ENCODE measurements at places on chromosomes 7 and 10. TPM values are rescaled to one million over a fixed set of nuclear protein-coding genes. Genes with fewer than 3 reads are reported as not detected.

PTPN20 gene
- total RNA-seq: 19.1 TPM

DNA sequence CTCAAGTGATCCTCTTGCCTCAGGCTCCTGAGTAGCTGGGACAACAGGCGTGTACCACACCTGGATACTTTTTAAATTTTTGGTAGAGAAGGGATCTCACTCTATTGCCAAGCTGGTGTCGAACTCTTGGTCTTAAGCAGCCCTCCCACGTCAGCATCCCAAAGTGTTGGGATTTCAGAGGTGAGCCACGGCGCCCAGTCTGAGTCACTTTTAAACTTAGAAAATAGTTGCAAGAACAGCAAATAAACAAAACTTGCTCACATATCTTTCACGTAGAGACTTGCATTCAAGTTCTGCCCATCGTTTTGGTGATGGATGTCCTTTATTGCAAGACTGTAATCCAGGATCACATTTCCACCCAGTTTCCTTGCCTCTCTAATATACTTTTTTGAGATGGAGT lies 16.6 kb downstream of the GTF2I start:
- DNase-seq: peak; percentile 10

DNA sequence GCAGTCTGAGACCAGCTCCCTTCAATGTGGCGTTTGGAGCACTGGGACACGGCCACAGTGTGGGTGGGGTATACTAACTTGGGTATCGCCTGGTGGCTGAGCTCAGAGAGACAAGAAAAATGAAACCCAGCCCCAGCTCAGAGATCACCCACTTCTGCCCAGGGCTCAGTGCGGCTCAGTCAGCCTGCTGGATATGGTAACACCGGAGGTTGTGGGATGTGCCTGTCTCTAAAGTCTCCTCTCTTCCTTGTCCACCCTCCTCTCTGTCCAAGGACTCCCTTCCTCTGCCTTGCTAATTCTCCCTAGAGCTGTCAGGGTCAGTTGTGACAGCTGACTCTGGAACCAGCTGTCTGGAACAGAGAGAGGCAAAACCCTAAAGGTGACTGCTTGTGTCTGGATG lies 149.1 kb downstream of the PTPN20 start:
- no peak for DNase-seq

DNA sequence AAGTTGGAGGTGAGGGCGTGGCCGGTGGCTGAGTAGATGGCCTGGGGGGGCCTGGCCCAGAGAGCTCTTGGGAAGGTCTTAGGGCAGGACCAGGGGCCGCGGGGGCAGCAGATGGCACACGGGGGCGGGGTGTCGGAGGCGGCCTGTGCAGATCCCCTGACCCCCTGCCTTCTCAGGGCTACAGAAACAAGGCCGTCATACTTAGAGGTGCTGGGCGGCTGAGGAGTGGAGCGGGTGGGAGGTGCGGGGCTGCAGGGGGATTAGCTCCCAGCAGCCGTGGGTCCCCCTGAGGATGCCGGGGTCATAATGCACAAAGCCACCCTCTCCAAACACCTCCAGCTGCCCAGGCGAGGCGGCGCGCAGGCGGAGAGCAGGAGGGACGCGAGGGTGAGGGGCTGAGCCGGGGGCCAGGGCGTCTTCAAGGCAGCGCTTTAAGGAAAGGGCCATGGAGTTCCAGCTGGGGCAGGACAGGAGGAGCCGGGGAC lies 40.4 kb upstream of the ZNF32 start:
- no peak for DNase-seq

- DNase-seq: no peak
These were observed 348.8 kb downstream of the GALNT17 start for GRCh38 chr7:71480791-71481190.

- no peak for DNase-seq
These were observed 4.5 kb downstream of the LYZL2 start for GRCh38 chr10:30625080-30625479.

GRCh38 chr10:24378126-24378920 lies 169.4 kb downstream of the KIAA1217 start:
- DNase-seq: no peak

DNA sequence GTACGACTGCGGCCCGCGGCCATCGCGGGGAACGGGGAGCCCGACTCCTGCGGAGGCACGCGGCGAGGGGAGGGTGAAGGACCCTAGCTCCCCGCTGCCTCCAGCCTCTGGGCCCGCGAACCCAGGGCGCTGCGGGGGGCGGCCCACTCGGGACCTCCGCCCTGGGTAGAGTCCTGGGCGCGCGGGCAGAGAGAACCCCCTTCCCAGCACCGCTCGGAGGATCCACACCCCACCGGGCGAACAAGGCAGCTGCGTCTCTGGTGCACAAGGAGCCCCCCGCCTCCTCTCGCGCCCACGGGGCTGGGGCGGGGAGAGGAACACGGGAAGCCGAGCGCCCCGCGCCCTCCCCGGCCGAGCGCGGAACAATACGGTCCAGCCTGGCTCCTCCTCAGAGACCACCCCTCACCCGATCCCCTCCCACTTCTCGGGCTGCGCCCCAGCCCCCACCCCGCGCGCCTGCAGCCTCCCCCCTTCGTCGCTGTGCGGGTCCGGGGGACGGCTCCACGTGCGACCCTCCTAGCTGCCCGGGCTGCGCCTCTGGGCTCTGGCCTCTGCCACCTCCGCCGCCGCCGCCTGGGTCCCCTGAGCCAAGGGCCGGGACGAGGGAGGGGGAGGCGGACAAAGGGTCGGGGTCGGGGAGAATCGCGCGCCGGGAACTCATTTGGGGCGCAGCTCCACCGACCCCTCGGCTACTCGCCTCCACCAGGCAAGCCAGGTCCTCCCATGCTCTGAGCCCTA lies at the start of gene WDR86:
TSS of gene WDR86 (minus strand) at position 372 of the 738 bp plus-strand sequence. CDS start 449 bp downstream, outside the sequence.
- no peak for DNase-seq

GRCh38 chr7:83739527-83739926 lies 90.6 kb upstream of the SEMA3E start:
- DNase-seq: no peak

DNA sequence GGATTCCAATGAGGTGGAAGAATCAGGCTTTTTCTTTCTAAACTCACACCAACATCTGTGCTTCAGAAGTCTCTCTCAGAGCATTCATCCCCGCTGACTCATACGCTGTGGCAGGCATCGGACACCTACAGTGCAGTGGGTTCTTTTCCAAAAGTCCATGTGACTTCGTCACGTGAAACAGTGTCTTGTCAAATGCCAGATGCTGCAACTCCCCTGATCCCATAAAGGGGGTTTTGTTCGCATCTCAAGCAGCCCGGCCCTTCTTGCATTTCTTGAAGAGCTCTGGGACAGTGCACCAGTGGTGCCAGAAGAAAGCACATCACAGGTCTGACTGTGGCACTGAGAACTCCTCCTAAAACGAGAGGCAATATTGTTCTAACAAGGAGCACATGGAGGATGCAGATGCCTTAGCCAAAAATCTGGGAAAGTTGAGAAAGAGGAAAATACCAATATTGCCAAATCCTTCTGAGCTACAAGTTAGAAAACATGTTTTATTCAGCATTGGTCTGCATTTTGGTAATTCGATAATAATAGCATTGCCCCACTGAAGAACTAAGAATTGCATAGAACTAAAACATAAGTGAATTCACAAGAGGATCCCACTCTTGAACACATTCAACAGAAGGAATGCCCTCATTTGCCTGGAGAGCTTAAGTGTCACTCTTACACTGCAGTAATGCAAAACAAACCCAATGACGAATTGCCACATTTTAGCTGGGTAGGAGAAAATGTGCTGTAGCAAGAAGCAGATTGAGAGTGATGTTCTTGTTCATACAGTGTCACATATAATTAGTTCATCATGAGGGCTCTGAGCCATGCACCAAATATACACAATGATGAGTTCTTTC lies 204.4 kb downstream of the CXCL12 start:
- DNase-seq: no peak

DNA sequence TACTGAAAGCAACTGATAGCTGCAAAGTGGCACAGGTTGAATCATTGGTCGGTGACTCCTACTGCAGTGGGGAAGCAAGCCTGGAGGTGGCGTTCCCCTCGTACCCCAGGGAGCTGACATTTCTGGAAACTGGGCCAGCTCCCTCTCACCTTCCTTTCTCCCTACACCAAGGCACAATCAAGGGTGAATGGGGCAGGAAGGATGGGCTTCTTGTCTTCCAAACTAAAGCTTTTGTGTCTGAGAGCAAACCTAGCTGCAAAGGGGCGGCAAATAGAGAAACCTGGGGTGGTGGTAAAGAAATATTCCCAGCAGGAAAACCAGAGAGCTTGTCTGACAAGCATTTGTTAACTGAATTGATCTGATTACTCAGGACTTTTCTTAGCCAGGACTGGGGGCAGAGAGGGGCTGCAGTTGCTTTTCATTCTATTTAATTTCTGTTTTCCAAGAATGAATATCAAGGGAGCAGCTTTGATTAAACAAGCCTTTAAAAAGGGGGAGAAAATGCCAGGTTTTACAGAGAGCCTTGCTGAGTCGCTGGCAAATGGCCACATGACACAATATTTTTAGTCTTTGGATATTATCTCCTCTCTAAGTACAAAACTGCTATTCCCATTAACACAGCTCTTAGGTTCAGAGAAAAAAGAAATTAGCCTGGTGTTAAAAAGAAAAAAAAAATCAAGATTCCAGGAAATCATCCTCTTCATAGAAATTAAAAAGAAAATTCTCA lies 27.8 kb downstream of the CDHR3 start:
- DNase-seq: no peak

- no peak for DNase-seq
These were observed 77.0 kb upstream of the GPR158 start for GRCh38 chr10:25097669-25098411.

- no peak for DNase-seq
These were observed 16.2 kb downstream of the CTBP2 start for GRCh38 chr10:125144206-125144605.

GRCh38 chr7:23369100-23369499 lies 70.0 kb downstream of the MALSU1 start:
- DNase-seq: no peak

- DNase-seq: no peak
These were observed 185.8 kb downstream of the PTEN start for GRCh38 chr10:88049204-88049603.

- no peak for DNase-seq
These were observed 11.6 kb downstream of the FAM204A start for GRCh38 chr10:118330295-118331076.

DNA sequence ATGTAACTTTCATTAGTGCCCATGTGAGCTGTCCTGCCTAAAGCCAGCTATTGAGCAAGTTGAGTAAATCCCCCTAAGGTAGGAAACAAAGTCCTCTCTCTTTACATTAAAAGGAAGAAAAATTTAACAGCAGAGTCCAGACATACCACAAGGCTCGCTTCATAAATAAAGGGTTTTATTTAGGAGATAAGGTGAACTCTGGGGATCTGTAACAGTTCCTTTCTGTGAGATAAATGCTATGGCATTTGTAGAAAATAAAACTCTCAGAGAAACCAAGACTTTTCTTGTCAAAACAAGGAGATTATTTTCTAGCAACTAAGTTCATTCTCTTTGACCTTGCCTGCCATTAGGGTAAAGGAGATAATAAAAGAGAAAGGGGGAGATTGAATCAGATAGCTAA lies 32.3 kb upstream of the LYZL1 start:
- no peak for DNase-seq

GRCh38 chr10:112202561-112203241 lies 19.1 kb upstream of the GPAM start:
- no peak for DNase-seq

DNA sequence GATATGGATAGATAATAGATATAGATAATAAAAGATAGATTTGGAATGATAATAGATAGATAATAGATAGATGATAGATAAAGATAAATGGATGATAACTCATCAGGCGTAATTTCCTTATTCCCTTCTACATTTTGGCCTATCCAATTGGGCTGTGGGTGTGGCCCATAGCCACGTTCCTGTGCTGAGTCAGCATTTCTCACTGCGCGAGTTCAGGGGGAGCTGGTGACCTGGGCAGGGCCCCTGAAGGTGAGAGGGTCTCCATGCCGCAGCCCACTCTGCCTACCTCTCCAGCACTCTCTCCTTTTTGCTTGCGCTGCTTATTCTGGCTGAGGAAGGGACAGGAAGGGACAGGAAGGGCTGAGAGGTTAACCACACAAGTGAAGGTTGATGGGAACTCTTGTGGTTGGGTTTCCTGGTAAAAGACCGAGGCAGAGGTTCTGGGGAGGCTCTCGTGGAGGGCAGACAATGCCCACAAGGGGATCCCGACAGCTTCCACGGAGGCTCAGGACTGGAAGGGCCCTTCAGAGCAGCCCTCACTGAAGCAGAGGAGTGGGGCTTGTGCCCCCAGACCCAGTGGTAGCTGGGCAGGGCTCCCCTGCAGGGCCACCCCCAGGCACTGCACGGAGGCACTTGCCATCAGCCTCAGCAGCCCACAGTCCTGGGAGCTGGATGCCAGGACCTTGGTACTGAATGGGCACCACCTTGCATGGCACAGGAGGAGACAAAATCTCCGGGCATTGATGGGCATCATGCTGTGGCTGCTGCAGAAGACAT lies 247.3 kb upstream of the PITRM1 start:
- no peak for DNase-seq

- DNase-seq: no peak
These were observed 167.5 kb downstream of the RNLS start for GRCh38 chr10:88415533-88416130.

DNA sequence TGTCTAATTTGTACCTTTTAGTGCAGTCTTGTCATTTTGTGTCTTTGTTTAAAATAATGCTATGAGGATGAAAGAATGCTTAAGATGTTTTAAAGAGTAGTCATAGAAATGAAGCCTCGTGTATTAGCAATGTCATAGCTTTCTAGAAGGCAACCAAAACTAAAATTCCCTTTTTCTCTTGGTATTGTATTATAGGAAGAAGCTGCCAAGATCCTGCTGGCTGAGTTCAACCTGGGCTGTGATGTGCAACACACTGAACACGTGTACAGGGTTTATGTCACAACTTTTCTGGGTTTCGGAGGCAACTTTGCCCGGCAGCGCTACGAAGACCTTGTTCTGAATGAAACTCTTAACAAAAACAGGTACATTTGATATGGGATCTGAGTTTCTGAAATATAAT lies 36.2 kb downstream of the COX15 start:
- DNase-seq: no peak

DNA sequence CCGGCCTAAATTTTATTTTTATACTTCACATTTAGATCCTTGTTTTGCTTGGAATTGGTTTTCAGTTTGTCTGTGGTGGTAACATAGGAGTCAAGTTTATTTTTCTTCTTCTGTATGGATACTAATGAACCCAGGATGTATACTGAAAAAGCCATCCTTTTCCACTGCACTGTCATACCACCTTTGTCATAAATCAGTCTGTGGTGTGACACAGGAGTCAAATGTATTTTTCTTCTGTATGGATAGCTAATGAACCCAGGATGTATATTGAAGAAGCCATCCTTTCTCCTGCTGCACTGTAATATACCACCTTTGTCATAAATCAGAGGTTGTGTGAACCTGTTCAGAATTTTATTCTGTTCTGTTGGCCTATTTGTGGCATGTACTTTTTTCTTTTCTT lies 21.4 kb downstream of the VPS26A start:
- no peak for DNase-seq

GRCh38 chr7:35716038-35716803 lies 21.3 kb upstream of the HERPUD2 start:
- DNase-seq: no peak

Data from PC-9 (cell line).